ENCODE measurements at places on chromosomes 7 and 10. TPM values are rescaled to one million over a fixed set of nuclear protein-coding genes. Genes with fewer than 3 reads are reported as not detected.

The GIMAP5 gene
- total RNA-seq, result 41.8 TPM

The STAMBPL1 gene
- total RNA-seq, result 6.8 TPM

DNA sequence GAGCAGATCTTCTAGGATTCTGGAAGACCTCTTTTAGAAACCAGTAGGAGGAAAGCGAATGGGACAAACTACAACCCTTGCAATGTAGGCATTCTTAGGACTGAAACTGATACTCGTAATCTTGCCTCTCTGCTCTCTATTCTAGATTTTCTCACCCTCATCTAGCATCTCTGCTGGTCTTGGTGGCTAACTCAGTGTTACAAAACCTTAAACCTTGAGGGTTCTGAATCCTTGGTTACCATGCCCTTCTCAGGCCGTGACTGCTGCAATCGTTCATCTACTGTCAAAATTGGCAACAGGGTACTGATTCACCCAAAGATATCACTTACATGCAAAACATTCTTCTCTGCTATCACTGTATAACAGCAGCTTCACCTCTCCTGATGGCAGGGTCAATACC is 55.2 kb downstream of the SAMD9 start:
- DNase-seq, result no peak

GRCh38 chr7:21893401-21893800 is 52.3 kb downstream of the CDCA7L start:
- DNase-seq, result no peak

- DNase-seq, result no peak
Observed at GRCh38 chr7:115763347-115763746, 267.2 kb downstream of the TFEC start.

- DNase-seq, result peak; percentile 59
Observed at GRCh38 chr7:157688533-157689268, 351.9 kb downstream of the DNAJB6 start.

DNA sequence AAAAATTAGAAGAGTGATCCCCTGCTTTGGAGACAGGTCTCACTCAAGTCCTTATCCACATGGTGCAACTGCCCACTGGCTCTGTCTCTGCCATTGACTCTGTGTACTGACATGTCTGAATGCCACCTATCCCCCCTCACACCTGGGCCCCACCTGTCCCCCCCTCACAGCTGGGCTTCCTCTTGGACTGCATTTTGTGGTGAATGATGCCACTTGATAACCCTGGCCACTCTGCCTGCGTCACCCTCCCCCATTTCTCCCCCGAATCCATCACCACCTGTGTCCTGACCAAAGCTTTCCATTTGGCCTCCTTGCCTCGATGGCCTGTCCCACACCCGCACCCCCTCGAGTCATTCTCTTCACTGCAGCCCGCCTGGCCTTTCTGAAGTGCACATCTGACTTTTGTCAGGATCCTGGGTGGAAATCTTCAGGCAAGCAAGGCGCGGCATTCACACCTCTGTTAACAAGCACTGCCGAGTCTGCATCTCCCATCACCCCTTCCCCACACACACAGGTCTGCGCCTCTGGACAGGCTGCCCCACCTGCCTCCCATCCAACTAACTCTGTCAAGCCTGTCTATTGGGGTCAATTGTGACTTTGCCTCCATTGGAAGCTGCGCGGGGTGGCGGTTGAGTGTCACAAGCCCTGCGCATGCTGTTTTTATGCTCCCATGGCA is 175.3 kb upstream of the KLF14 start:
- DNase-seq, result no peak

GRCh38 chr10:124125305-124126116 is 32.1 kb upstream of the CHST15 start:
- no peak for DNase-seq

DNA sequence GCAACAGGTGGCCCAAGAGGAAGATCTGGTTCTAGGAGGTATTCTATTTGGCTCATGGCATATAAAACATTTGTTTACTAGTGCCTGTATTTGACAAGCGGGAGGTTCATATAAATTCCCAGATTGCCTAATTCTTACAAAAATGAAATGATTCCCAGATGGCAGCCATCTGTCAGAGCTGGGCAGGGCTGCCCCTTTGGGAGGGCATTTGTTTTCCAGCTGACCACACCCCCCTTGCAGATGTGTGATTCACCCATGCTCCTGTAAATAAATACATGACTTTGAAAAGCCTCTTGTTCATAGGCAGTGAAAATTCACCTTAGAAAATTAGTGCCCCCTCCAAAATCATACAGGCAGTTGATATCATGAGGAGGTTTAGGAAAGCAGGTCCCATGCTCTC is 8.6 kb downstream of the VWC2 start:
- no peak for DNase-seq

- no peak for DNase-seq
Observed at GRCh38 chr10:56782503-56782902, 421.4 kb upstream of the ZWINT start.

- no peak for DNase-seq
Observed at GRCh38 chr7:70052691-70053090, 454.4 kb downstream of the AUTS2 start.

All from upper lobe of right lung (tissue), 1 donor.